ENCODE measurements at places on chromosomes 12 and 14.

DNA sequence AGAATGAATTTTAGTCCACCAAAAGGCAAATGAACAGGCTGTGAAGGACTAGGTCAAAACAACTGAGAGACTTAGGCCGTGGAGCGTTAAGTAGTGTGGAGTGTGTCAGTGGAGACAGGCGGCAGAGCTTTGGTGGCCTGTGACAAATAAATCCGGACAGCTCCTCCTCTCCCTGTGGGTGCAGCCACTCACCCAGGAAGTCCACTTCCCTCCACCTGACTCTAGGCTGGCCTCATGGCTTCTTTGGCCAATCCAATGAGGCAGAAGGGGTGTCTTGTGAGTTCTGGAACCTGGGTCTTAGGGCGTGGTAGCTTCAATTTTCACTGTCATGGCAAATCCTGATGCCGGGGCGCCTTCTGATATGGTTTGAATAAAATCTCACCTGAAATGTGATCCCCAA lies 180.9 kb upstream of the C14orf180 start:
- DNase-seq, result no peak

- DNase-seq, result no peak
Observed at GRCh38 chr12:124761871-124762270, 101.8 kb downstream of the SCARB1 start.

GRCh38 chr12:9971181-9971580 lies at the start of gene CLEC12A:
Gene CLEC12A, plus strand, starts transcription at chr12:9971409. Its CDS starts 188 bp downstream, at chr12:9971597.
- no peak for DNase-seq

DNA sequence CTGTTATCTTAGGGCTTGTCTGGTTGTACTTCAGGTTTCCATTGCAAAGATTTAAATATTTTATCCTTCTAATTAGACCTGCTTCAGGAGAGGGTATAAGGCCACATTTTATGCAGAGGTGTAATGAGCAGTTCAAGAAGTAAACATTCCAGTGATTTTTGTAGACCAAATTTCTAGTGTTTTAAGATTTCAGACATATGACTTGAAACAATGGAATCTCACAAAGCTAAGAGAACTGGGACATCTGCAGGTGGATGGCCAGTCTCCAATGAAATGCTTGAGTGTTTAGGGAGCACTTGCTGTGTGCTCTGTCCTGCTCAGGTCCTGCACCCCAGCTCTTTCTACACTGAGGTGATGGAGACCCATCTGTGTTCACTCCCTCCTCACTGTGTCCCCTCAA lies 7.9 kb downstream of the C14orf132 start:
- no peak for DNase-seq

GRCh38 chr12:64806593-64807460 lies 17.6 kb upstream of the TBC1D30 start:
- DNase-seq, result no peak

DNA sequence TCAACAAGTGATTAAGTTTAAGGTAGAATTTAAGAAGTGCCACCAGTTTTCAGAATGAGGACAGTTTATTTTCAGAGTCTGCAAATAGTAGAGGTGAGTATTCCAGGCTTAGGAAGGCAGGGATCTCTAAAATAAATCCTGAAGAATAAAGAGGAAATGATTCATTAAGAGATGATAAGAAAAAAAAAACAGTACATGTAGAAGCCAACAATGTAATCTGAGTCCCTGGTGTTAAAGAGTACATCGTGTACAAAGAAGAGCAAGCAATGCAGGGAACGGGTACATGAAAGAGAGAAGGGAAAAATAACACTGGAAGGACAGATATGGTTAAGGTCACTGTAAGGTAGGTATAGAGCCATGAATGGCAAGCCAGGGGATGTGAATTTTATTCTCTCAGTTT lies 95.2 kb upstream of the FOXG1 start:
- DNase-seq, result no peak

DNA sequence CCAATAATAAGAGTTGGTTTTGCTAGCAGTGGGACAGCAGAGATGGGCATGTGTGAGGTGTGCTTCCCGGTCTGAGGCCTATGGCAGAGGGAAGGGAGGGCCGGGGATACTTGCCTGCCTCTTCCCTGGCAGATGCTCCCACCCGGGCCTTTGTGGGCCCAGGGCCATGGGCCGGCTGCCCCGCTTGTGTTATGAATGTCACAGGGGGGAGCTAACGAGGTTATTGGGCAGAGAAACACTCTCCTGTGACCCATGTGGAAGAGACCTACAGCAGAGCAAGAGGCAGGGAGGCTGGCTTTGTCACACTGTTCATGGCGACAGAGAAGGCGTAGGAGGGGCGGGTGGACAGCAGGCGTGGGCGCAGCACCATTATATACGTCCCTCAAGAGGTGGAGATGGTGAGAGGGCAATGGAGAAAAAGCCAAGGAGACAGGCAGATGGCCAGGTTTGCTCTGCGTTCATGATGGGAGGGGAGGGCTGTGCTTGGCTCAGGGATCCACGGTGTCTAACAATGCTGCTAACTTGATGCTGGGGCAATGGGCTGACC lies 13.3 kb downstream of the CCND2 start:
- DNase-seq, result no peak

DNA sequence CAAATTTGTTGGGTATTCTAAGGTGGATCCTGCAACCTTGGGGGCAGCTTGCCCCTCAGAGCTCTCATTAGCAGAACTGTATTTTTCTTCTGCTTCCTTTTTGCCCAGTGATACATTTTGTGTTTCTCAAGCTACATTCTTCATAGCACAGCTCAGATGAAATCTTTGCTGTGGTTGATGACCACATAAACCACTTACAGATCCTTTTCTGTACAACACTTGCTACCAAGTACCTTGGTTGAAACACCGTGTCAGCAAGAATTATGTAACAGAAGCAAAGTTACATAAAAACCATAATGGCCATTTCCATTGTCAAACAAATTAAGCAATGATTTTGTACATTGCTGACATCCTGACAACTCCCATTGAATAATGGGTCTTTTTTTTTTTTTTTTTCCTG lies 9.7 kb upstream of the PLBD1 start:
- DNase-seq, result peak; percentile 43

Measured in CD4-positive, alpha-beta T cell treated with Interleukin-10 for 1 hour (primary cell).